ENCODE measurements at places on chromosomes 7 and 10.

- DNase-seq, result no peak
These were observed 145.4 kb downstream of the SNX10 start for GRCh38 chr7:26437003-26437532.

- no peak for DNase-seq
These were observed 12.0 kb upstream of the LARP4B start for GRCh38 chr10:943334-944033.

- no peak for DNase-seq
These were observed 151.5 kb upstream of the FAM3C start for GRCh38 chr7:121547544-121548092.

DNA sequence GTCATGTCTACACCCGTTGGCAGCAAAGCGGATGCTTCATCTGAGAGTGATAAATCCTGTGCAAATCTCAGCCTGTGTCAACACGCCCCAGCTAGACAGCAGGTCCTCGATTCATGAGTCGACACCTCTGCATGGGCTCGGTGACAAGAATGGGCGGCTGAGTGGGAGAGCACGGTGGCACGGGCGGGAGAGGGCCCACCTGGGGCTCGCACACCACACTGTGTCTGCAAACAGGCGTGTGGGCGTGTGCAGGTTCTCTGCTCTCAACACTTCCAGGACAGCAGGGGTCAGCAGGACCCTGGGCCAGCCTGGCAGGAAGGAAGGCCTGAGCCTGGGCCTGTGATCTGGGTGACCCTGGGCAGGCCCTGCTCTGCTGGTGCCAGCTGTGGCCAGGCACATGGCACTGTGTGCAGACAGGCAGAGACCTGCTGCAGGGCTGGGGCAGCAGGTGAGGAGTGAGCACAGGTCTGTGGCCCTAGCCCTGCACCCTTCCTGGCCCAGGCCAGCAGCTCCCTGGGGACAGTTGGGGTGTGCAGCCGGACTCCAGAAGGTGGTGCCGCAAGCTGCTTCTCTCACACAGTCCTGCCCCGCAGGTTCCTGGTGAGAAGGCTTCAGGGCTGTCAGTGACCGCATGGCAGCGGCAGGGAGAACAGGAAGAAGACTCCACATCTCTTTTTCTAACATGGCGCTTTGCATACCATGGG, 216.4 kb downstream of the ELFN1 start:
- DNase-seq, result no peak

DNA sequence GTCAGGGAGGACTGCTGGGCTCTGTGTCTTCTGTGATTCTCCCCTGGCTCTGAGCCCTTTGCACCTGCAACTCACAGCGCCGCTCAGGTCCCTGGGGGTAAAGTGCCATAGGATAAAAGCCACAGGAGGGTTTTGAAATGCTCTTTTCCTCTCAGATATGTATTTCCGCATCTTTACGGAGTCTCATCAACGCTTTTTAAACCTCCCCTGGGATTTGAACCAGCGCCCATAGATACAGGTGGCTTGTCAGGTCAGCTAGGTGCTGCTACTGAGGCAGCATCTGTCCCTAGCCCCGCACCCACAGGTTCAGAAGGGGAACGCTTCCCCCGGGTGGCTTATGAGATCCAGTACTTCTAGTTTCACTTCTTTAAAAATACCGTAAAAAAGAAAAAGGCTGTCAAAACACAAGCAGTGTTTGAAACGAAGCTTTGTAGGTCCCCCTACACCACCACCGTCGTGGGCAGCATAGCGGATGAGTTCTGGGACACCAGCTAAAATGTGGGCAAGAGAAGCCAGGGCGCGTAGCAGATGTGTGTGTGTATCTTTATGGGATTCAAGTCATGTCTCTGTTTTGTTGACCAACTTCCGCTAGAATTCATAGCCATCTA, 173.5 kb downstream of the CUX1 start:
- no peak for DNase-seq

- no peak for DNase-seq
These were observed 99.6 kb upstream of the SEMA3D start for GRCh38 chr7:85286446-85286845.

DNA sequence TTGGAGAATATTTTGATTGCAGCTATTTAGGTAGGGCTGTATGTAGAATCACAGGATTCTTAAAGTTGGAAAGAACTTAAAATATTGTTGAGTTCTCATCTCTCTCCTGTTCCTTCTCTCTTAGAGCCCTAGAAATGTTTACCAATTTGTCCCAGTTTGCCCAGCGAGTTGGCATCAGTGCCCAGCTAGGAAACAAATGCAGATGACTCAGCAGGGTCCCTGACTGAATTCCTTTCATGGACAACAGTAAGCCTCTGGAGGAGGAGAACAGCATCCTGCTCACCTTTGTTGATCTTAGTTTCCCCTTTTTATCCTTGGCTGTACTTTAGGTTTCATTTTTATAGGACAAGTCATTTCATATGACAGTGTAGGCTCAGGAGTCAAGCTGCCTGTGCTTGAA, 89.3 kb downstream of the SEC23IP start:
- no peak for DNase-seq

DNA sequence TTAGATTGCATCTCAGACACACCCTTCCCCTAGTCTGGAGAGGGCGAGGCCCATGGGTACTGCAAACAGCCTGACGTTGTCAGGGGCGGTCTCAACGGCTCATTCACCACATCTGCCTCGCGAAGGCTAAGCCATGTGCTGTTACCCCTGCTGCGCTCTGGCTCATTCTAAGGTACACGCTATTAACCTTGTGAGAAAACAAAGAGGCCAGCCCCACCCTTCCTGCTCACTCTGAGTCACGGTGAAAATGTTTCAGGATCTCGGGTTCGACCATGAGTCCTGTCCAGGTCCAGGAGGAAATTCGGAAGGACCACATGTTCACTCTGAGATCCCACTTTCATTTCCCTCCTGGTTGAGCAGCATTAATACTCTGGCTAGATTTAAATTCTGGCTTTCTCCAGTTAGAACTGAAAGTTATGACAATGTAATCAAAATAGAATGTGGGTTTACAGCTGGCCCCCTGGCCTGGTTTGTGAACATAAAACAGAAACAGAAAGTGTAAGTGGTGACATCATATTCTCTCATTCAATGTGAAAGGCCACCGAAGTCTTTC, 55.2 kb downstream of the EGFR start:
- DNase-seq, result peak; percentile 45

DNA sequence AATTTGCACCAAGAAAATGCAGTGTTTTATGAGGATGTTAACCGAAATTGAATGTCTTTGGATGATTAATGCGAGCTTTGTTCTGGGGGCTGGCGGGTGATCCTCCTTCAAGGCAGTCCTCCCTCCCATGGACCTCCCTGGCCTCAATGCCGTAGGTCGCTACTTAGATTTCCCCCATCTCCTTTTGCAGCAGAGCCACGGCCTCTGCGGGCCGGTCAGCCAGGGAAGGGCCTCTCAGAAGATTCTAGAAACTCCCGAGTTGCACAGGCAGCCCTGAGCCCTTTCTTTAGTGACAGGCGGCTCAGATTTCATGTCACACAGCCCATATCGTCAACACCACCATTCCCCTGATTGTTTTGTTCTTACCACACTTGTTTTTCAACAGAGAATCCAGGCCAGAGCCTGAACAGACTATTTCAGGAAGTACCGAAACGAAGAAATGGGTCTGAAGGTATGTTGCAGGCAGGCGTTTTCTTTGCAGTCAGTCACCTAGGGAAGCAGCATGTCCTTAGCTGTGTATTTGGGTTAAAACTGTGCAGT, 88.2 kb upstream of the SH2B2 start:
- no peak for DNase-seq

DNA sequence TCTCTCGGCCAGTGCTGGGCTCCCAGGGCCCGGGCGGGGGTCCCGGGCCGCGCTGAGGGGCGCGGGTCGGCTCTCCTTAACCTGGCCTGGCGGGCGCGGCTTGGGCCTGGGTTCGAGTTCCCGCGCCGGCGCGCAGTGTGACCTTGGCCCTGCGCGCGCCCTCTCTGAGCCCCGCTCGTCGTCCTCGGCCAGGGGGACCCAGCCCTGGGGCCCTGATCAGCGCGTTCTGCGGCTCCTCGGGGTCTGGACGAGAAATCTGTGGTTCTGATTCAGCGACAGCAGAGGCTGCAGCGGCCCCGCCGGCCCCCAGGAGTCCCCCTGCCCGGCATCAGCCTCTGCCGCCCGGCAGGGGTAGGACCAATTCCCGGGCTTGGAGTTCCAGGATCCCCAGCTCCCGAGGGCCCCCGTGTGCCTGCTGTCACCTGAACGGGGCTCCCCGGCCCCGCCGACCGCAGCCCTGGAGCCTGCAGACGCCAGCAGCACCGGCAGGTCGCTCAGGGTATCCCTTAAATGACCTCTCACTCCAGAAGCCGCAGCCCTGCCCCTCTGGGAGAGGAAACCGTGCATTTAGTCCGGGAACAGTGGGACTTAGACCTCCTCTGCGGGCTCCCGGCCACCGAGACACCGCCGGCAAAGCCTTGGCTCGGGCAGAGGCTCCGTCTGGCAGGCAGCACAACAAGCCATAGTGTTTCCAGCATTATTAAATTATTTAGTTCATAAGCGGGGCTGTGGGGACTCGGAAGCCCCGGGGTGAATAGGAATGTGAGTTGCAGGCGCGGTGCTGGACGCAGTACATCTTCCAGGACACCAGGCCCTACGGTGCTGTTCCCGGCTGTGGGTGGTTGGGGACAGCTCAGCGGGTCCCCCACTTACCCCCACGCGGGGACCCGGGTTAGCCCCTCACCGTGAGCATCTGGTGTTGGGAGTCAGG, 572 bp downstream of the CHST12 start:
- DNase-seq, result peak; percentile 29

- no peak for DNase-seq
These were observed 47.3 kb downstream of the PNLIPRP2 start for GRCh38 chr10:116668018-116668417.

GRCh38 chr7:15478401-15478800, 83.4 kb downstream of the AGMO start:
- no peak for DNase-seq

- DNase-seq, result no peak
These were observed 220.5 kb upstream of the MBL2 start for GRCh38 chr10:52993109-52993508.

GRCh38 chr10:59586407-59586891, 123.2 kb downstream of the SLC16A9 start:
- no peak for DNase-seq

DNA sequence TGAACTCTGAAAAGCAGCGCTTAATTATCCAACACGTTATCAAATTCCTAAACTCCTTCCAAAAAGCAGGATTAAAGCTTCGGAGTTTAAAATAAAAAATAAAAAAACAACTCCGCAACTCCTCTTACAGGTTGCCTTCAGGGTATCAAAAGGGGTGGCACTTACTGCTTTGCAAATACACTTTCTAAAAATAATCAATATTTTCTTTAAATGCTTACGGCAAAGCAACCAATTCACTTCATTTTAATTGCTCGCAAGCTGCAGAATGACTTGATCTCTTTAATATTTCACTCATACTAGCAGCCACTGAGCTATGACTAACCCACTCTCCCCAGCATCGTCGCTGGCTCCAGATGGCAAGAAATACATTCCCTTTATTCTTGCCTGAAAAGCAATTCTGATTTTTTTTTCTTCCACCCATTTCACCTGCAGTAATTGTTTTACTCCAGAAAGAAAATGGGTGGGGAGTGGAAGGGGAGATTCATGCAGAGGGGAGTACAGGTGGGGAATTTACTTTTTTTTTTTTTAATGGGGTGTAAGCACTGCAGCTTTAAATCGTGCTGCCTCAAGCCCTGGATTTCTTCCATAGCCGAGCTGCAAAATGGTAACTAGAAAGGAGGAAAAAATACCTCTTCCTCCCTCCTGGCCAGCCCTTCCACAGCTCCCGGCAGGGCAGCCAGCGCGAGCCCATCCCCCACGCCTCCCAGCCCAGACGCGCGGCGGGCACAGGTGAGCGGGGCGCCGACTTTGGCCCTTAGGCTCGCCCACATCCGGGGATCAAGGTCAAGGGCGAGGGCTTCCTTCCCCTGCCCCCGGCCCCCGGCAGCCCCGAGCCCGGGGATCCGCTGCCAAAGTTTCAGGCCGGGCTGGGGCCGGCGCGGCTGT, 54.2 kb upstream of the FHIP2A start:
- peak; percentile 16 for DNase-seq

DNA sequence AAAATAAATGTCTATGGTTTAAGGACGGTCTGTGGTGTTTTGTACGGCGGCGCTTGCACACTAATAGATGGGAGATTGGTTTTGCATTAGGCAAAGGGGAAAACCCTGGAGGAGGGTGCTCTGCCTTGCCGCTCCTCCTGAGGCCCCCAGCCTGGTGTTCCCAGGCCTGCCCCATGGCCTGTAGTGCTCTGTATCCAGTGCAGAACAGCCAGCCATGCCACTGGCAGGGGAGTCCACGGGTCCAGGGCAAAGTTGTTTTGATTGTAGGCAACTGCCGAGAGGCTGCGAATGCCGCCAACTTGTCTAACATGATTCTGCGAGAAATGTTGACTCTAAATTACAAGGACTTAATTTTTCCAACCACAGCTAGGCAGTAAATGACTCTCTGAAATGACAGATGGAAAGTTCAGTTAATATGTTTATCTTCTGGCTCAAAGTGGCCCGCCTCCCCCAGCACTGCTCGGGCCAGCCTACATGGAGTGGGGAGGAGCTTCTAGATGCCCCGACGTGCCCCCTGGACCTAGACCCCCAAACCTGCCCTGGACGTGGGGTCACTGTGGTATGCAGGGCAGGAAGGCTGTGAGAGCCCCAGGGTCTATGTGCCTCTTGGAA, 104.6 kb upstream of the GDF10 start:
- peak; percentile 23 for DNase-seq

DNA sequence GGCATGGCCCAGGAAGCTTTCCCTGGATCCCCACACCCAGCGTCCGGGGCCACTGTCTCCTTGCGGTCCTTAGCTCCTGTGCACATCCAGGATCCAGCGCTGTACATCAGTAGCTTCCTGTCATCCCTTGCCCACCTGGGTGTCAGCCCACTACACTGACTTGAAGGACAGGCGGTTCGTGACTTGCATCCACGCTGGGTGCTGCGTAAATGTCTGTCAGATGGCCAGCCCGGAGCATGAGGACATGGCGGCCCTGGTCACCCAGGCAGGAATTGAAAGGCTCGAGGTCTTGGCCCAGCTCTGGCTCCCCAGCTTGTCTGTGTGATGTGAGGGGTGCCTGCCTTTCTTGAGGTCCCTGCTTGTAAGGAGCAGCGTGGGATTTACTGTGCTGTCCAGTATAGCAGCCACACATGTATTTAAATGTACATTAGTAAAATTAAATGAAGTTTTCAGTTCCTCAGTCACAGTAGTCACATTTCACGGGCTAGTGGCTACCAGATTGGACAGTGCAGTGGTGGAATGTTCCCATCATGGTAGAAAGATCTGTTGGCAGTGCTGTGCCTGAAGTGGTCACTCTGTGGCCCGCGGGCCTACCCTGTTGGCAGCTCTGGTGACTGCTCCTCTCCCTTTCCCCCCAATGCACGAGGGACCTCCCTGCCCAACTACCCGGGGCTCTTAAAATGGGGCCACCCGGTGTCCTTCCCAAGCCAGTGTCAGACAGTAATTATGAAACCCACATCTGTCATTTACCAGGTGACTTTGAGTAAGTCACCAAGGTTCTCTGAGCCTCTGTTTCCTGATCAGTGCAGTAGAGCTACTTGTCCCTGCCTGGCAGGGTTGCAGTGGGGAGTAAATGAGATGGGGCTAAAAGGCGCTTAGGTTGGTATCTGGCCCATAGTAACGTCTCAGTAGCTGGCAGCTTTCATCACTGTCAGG, 97.8 kb upstream of the PPIF start:
- DNase-seq, result no peak

All from activated naive CD4-positive, alpha-beta T cell treated with Interleukin-2 at 50 U/mL for 16 hours (primary cell).